ENCODE measurements at places on chromosomes 4 and X.

DNA sequence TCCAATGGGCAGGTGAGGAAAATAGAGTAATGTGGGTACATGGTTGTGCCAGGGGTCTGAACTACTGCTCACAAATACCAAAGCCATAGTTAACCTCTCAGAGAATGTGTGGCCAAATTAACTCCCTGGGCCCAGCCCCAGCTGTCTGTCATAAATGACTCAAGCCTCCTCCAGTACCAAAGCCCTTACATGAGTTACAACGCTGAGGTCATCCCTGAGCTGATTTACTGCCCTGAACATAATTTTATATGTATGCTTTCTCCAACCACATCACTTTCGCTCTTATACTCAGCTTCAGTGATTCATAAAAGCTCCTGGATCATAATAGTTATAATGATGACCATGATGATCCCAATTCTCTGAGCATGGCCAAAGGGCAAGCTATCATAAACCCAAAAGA lies 283.9 kb downstream of the NKX6-1 start:
- no peak for DNase-seq

DNA sequence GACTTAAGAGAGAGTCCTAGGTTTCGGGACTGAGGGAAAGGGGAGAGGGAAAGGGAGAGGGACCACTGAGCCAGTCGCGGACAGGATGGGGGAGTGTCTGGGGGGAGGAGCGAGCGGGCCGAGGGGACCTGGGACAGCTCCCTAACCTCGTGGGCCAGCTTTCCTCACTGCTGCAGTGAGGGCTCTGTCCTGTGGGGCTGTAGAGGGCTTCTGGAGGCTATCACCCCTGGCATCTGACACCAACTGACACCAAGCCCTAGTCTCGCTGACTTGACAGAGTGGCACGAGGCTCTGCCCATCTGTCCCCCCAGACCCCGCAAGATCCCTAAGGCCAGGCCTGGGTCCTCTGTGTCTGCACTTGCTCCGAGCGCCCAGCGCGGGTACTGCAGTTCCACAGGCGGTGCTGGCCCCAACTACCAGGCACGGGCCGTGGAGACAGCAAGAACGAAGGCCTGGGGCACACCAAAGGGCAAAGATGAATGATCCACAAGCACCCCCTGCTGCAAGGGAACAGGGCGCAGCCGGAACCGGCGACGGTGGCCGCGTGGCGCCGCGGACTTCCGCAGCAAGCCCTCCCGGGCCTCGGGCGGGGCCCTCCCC lies 465 bp downstream of the HAUS7 start:
- DNase-seq: no peak

DNA sequence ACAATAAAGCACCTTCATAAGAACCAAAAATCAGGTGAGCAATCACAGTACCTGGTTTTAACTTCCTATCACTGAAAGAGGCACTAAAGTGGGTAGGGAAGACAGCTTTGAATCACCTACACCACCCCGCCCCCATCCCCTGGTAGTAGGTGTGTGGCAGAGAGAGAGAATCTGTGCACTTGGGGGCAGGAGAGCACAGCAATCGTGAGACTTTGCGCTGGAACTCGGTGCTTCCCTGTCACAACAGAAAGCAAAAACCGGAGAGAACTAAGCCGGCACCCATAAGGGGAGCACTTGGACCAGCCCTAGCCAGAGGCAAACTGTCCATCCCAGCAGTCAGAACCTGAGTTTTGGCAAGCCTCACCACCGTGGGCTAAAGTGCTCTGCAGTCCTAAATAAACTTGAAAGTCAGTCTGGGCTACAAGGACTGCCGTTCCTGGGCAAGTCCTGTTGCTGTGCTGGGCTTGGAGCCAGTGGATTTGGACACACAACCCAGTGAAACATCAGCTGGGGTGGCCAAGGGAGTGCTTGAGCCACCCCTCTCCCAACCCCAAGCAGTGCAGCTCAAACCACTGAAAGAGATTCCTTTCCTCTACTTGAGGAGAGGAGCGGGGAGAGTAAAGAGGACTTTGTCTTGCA lies 32.1 kb downstream of the NDUFB11 start:
- DNase-seq: no peak

DNA sequence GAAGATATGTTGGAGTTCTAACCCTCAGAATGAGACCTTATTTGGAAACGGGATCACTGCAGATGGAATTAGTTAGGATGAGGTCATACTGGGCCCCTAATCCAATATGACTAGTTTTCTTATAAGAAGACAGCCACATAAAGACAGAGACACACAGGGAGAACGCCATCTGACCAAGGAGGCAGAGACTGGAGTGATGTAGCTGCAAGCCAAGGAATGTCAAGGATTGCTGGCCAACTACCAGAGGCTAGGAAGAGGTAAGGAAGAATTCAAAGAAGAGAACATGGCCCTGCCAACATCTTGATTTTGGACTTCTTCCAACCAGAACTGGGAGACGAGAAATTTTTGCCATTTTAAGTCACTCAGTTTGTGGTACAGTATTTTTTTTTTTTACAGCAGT lies 152.8 kb upstream of the DIPK2B start:
- no peak for DNase-seq

DNA sequence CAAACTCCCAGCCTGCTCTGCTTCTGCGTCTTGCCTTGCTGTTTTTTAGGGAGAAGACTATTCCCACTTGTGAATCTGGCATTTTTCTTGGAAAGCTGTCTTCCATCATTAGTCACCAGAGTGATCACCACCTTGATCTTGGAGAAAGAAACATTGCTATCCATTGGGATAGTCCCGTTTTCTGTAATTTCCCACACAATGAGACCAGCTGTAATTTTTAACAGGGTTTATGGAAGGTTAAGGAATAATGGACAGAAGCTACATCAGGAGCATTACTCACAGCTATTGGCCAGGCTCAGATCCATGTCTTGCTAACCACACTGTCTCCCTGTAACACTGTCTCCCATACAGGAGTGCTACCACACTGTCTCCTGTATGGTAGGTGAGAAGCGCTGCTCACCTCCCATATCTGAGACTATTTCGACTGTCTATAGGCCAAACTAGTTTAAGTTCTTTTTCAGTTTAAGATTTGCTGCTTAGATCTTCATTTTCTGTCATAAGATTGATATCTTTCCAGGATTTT lies 523.0 kb downstream of the SPRY1 start:
- DNase-seq: no peak

DNA sequence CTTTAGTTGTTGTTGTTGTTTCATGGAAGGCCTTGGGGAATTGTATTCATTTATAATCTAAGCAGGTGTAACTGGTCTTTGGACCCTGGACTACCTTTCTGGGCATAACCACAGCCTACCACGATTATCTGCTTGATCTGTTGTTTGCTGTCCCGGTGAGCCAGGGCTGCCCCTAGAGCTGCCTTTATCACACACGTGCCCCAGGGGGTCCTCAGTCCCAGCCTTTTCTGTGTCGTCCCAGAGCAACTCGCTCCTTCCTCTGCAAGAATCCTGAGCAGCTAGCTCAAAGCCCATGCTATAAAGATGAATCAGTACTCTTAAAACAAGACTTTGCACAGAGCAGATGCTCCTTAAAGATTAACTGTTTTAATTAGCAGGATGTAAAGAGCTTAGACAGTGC lies 273.2 kb downstream of the EVC2 start:
- DNase-seq: no peak

- DNase-seq: no peak
Measured at GRCh38 chr4:96025011-96025410, 185.1 kb downstream of the PDHA2 start.

DNA sequence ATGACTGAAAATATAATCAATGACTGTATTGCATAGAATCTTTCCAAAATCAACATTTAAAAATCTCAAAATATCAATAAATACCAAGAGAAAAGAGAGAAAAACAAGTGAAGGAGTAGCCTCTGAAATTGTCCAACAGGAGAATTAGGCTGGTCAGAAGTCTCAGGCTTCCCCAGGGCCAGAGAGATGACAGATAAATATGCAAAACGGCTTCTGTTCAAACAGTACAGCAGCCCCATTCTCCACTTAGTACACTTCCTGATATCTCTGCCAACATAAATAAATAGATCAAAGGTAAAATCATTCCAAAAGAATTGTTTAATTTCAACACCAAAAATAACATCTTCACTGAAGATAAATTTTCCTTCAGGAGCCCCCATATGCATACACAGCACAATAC lies 204.7 kb upstream of the GABRA2 start:
- DNase-seq: no peak

DNA sequence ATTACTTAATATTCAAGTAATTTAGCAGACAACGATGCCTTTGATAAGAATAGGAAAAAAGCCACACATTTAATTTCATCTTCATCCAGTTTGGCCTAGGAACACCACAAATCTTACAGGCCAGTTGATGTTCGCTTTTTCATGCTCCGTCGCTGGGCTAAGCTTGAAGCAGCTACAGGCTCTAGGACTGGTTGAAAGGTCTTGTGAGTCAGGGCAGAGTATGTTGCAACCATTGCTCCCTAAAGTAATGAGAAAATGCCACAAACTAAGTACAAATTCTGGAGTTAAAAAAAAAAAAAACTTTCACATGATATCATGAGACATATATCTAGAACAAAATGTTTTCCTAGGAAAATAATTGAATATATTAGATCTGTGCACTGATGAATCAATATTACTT lies 123.8 kb downstream of the RPS6KA6 start:
- DNase-seq: no peak

DNA sequence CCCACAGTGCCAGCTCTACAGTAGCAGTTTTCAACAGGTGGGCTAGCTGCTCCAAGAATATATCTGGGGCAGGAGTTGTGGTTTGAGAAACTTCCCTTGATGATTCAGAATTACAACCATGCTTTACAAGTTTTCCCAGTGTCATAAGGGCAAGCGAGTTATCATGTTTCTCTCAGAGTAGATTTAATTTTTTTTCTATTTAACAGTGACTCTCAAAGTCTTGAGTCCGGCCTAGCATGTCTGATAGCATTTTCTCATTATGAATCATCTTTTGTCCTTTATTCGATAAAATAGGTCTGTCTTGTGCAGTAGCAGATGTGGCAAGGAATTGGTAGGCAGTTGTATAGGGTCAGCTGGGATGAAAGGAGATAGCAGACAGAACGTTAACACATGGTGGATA lies 62.2 kb upstream of the SPANXD start:
- no peak for DNase-seq

GRCh38 chrX:130071611-130072344 lies 38.5 kb downstream of the ELF4 start:
- DNase-seq: no peak

- no peak for DNase-seq
Measured at GRCh38 chr4:13836946-13837912, 209.7 kb upstream of the BOD1L1 start.

All from CD4-positive, alpha-beta T cell treated with Interleukin-4 for 1 hour (primary cell).